Left forelimb (tissue), 1 donor: ENCODE measurements at places on chromosomes 16 and 17.

DNA sequence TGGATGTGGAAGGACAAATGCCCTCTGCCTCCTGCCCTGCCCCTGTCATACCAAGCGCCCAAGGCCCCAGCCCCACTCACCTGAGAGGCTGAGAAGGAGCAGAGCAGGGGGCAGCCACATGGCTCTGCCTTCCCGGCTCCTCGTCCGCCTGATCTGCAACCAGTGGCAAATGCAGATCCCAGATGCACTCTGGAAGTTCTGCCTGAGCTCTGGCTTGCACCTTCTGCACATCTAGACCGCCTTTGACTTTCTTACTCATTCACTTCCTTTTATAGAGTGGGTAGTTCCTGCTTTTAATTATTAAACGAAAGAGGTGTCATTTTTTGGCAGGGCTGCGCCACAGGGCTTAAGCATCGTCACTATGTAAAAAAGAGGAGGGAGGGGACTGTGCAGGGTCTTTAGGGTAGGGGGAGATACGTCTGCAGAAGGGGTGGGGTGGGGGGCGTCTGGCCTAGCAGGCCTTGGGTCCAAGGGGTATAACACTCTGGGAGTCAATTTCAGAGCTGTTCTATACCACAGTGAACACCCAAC is at the start of gene CD300LB:
CD300LB (minus strand) TSS at position 245 of the 531 bp plus-strand sequence; CDS start at position 120, 125 bp downstream.
- peak; percentile 31 for DNase-seq

GRCh38 chr16:57134982-57135381 is 42.6 kb downstream of the CPNE2 start:
- DNase-seq = no peak

DNA sequence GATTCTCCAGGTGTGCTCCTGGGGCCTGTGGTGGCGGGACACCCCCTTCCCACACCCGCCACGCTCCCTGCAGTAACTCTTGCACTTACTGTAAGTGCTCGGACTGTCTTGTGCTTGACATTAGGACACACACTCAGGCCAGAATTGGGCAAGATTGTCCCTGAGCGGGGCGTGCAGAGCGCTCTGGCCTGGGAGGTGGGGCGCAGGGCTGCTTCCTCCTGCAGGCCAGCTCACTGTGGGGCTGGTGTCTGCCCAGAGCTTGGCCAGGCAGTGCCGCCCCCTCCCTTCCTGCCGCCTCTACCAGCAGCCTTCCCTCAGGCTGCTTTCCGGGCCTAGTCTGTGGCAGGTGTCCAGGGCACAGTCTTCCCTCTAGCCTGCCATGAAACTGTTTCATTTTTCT is 6.1 kb upstream of the ATP6V0C start:
- no peak for DNase-seq

- DNase-seq = no peak
Observed at GRCh38 chr17:9999919-10000695, 95.0 kb upstream of the RCVRN start.

DNA sequence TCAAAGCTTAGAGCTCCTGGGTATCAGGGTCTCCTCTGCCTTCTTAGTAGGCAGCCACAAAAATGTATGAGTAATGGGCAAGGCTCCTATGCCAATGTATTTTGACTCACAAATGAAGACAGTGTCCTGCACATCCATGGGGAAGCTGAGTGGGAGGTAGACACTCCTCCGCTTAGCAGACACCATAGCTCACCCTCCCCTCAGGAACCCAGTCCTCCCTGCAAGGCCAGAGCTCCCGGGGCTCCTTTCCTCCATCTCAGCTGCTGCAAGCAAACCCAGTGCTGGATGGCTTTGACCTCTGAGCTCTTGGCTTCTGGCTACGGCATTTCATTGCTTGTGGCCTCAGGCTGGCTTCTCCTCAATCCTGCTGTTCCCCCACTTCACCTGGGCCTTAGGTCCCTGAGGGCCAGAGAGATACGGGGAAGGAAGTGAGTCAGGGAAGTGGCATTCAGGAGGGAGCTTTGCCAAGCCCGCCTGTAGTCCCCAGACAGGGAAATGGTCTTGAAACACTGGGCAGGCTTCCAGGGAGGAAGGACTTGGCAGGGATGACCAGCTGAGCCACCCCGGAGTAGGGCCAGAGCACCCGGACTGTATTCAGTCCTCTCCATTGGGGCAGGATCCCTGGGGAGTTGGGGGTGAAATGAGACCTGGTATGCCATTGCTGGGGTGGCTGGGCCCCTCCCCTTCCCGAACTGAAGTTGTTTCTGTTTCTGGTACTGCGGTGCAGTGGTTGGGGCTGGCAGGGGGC is 4.5 kb downstream of the ABCC3 start:
- no peak for DNase-seq

DNA sequence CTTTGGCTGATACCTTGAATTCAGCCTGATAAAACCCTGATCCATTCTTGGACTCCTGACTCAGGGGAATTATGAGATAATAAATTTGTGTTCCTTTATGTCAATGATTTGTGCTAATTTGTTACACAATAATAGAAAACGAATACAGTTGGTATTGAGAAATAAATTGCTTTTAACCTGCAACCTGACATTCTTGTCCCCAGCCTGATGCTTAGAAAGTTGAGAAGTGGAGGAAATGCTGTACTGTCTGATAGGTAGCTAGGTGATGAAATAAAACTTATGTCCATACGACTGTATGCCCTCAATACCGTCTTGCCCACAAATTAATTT is 10.5 kb downstream of the IQCK start:
- no peak for DNase-seq

DNA sequence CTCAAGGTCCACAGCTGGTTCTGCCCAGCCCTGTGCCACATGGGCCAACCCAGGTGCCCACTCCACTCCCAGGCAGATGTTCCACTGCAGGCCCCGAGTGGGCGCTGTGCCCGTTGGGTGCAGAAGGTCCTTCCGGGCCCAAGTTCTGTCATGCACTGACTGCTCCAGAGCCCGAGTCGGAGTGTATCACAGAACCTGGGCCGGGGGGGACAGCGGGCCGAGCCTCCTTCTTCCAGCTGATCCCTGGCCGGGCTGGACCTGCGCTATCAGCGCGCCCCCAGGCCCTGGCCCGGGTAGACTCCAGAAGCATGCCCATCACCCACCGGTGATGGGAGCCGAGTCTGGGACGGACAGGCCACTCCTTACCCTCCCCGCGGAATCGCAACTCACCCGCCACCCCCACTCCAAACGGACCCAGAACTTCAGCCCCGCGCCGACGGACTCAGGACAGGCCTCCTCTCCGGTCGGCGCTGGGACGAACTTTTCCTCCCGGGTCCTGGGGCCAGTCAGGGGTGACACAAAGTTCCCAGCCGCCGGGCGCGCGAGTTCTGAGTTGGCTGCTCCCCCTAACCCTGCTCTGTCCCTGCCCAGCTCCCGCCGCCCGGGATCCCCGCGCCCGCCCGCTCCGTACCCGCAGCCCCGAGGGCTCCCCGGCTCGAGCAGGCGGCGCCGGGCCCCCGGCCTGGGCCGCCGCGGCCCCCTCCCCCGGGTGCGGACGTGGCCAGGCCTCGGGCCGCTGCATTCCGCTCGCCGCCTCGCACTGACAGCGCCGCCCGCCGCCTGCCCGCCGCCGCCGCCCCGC is at the start of gene COPZ2:
COPZ2 (minus strand) TSS at position 762 of the 802 bp plus-strand sequence; CDS start at position 742, 20 bp downstream.
- DNase-seq = no peak

DNA sequence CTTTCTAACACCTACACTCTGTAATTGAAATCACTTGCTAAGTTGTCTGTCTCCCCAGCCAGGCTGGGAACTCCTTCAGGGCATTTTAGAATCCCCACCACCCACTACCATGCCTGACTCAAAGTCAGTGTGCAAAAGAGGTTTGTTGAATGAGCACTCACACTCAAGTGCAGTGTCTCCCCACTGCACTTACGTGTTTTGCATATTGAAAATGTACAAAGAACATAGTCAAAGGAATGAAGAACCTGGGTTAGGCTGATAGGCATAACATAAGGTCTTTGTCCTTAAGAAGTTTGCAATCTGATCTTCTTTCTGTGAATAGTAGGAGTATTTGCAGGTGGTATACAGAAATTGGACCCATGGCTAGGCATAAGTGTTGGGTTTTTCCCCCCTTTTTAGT is 33.8 kb upstream of the DDX52 start:
- no peak for DNase-seq

DNA sequence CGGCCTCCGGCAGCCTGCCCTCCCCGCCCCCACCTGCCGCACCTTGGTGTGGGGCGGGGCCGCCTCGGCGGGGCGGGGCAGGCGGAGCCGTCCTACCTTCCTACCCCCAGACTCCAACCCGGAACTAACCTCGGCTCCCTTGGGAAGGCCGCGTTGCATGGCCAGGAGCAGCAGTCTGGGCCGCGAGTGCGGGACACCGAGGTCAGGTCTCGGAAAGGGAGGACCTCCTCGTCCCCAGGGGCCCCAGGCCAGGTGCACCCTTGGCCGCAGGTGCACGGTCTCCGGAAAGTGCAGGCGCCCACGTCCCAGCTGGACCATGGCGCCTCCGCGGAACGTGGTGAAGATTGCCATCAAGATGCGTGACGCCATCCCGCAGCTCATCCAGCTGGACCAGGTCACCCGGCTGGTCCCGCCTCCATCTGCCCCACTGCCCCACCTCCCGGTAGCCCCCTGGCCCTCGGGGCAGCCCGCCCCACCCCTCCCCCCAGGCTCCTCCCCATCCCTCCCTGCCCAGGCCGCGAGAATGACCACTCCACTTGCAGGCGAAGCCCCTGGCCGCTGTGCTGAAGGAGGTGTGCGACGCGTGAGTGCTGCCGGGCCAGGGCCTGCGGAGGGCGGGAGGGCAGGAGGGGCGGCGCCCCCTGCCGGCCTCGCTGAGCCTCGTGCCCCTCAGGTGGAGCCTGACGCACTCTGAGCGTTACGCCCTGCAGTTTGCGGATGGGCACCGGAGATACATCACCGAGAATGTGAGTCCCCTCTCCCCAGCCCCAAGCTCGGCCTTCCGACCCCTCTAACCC is at the start of gene ELMO3:
ELMO3 (plus strand) TSS at position 121 of the 797 bp plus-strand sequence; CDS start at position 317, 196 bp downstream.
- no peak for DNase-seq

- no peak for DNase-seq
Observed at GRCh38 chr16:8887952-8888560, 5.9 kb downstream of the LITAFD start.

DNA sequence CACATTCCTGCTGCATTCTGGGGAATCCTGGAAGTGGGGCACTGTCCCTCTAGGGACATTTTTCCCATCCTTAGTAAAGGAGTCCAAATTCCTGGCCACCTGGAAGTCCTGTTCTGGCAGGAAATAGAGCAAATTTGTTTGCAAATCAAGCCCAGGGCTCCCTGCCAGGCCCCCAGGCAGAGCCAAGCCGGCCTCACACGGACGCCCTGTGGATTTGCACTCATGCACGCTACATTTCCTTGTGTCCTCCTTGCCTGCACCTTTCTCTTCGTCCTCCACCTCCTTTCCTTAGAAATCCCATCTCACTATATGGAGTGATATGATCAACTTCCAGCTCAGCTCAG is 7.0 kb upstream of the CALB2 start:
- DNase-seq = no peak

DNA sequence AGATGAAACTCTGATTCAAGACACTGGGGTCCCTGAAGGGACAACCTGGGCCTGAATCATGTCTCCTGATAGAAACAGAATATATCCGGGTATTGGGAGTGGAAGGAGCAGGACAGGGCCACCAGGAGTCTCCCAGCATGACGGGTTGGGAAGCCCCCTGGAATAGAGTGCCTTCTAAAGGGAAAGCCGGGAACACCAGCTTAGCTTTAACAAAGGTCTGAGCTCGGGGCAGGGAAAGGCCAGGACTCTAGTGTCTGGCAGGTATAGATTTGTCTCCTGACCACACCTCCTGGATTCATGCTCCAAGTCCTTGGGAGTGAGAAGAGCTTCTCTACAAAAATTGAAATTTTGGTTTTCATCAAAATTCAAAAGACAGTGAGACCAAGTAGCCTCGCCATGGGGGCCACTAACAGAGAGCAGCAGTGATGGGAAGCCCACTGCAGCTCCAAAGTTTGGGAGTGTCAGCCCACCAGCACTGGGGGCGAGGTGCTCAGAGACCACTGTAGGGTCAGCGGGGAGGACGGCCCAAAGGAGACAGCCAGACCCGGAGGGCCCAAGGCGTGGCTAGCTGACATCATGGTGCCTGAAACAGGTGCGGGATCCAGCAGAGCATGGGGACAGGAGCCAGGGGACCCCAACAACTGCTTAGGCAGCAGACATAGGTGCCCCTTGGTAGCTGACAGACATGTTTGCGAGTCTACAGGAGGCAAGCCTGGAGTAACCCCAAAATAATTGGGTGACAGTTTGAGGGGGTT is 81.0 kb downstream of the C16orf78 start:
- peak; percentile 23 for DNase-seq

- no peak for DNase-seq
Observed at GRCh38 chr16:72665701-72666100, 382.2 kb downstream of the ZFHX3 start.

GRCh38 chr16:333406-334094 is 19.0 kb downstream of the AXIN1 start:
- no peak for DNase-seq

DNA sequence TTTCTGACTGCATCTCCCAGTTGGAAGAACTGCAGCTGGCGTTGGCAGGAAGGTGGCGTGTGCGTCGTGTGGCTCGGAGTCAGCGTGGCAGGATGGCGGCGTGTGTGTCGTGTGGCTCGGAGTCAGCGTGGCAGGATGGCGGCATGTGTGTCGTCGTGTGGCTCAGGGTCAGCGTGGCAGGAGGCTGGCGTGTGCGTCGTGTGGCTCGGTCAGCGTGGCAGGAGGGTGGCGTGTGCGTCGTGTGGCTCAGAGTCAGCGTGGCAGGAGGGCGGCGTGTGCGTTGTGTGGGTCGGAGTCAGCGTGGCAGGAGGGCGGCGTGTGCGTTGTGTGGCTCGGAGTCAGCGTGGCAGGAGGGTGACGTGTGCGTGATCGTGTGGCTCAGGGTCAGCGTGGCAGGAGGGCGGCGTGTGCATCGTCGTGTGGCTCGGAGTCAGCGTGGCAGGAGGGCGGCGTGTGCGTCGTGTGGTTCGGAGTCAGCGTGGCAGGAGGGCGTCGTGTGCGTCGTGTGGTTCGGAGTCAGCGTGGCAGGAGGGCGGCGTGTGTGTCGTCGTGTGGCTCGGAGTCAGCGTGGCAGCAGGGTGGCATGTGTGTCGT is 38.3 kb downstream of the ZNF750 start:
- no peak for DNase-seq

DNA sequence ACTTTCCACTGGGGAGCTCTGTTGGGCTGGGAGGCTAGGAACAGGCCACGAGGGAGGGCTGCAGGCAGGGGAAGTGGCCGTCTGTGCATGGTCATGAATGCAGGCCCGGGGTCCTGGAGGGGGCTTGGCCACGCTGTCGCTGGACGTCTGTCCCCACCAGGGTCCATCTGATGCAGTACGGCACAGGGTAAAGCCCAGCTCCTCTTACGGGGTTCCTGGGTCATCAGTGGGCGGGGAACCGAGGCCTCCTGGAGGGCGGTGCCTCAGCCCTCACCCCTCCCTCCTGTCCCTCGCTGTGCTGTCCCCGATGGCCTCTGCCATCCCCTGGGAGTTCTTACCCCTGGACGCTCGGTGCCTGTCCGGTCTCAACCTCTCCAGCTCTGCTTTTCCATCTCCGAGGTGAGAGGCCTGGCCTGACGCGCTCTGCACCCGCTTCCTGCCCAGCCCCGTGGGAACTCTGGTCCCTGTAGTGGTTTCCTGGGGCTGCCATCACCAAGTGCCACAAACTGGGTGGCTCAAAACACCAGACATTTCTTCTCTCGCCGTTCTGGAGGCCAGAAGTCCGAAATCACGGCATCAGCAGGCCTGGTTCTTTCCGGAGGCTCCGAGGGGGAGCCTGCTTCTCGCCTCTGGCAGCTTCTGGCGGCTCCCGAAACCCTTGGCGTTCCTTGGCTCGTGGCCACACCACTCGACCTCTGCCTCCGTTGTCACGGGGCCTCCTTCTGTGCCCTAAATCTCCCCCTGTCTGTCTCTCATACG is 182.8 kb downstream of the SEC14L1 start:
- DNase-seq = peak; percentile 67

- DNase-seq = no peak
Observed at GRCh38 chr17:6444571-6445335, 498 bp downstream of the PIMREG start.

- DNase-seq = no peak
Observed at GRCh38 chr16:69166221-69166833, 20.6 kb upstream of the SNTB2 start.

- DNase-seq = no peak
Observed at GRCh38 chr16:12265108-12265507, 288.6 kb downstream of the SNX29 start.
